ENCODE measurements at places on chromosomes 3 and 15. TPM values are rescaled to one million over a fixed set of nuclear protein-coding genes. Genes with fewer than 3 reads are reported as not detected.

Gene SLC28A2
- total RNA-seq = not detected

Gene ARHGEF26
- 0.09 TPM for total RNA-seq

Gene TFG
- 59.4 TPM for total RNA-seq

Gene KNG1
- total RNA-seq = not detected

Gene CCDC39
- not detected for total RNA-seq

Gene C3orf20
- total RNA-seq = 0.20 TPM

Gene ISLR
- total RNA-seq = not detected

Gene AEN
- total RNA-seq = 53.4 TPM

Gene TUSC7
- total RNA-seq = not detected

Gene SRGAP3
- 7.1 TPM for total RNA-seq

Gene SCG3
- not detected for total RNA-seq

Gene CCDC50
- total RNA-seq = 16.3 TPM

Gene ST3GAL6
- total RNA-seq = not detected

Gene CORO2B
- total RNA-seq = not detected

Gene BSN
- 0.07 TPM for total RNA-seq

Gene CD96
- total RNA-seq = 223 TPM

Gene ATP2B2
- not detected for total RNA-seq

Gene PRR20G
- total RNA-seq = not detected

Gene TTC23
- 2.3 TPM for total RNA-seq

Gene CRYGS
- total RNA-seq = 5.4 TPM

Gene CFAP20DC
- total RNA-seq = 1.7 TPM

Gene CFAP92
- not detected for total RNA-seq

Gene NUSAP1
- total RNA-seq = 226 TPM

Gene TBC1D21
- total RNA-seq = not detected

Gene ZNF502
- 0.59 TPM for total RNA-seq

Gene UROC1
- not detected for total RNA-seq

Gene CRABP1
- total RNA-seq = not detected

Gene DNAJB8
- not detected for total RNA-seq

Gene PARP14
- 101 TPM for total RNA-seq

Gene DMXL2
- total RNA-seq = 4.4 TPM

Gene TM6SF1
- 5.1 TPM for total RNA-seq

Gene LSMEM2
- not detected for total RNA-seq

Gene MRAS
- not detected for total RNA-seq

Gene PBRM1
- 85.6 TPM for total RNA-seq

Gene POPDC2
- 2.6 TPM for total RNA-seq

Gene PLCH1
- total RNA-seq = 0.59 TPM

Gene MYZAP
- total RNA-seq = 0.14 TPM

Gene THSD4
- total RNA-seq = not detected

Gene ZFYVE19
- 35.4 TPM for total RNA-seq

Gene TRIM42
- total RNA-seq = not detected

Gene LARP6
- total RNA-seq = not detected

Gene AP2M1
- total RNA-seq = 211 TPM

Gene HRG
- total RNA-seq = not detected

Gene PPP2R3A
- not detected for total RNA-seq

Gene GPD1L
- 25.7 TPM for total RNA-seq

Gene HEMK1
- total RNA-seq = 58.1 TPM

Gene CILP
- 0.07 TPM for total RNA-seq

Gene HDDC3
- total RNA-seq = 28.3 TPM

Gene ASB14
- total RNA-seq = not detected

Gene TM4SF1
- total RNA-seq = not detected

Gene ACVR2B
- 7.3 TPM for total RNA-seq

Gene ENTPD3
- not detected for total RNA-seq

Gene VWA5B2
- total RNA-seq = not detected

Gene MNS1
- 0.16 TPM for total RNA-seq

Gene SNX22
- 0.36 TPM for total RNA-seq

Gene GRM7
- not detected for total RNA-seq

Gene SCN11A
- total RNA-seq = not detected

Gene STAB1
- total RNA-seq = 0.09 TPM

Gene USP50
- total RNA-seq = 0.43 TPM

Data from T-helper 2 cell treated with Interferon-gamma antibody and Interleukin-4, amounts not matched to agents 100 ng/mL and 5 ng/mL, for 36 hours (primary cell).